Activated CD4-positive, alpha-beta memory T cell treated with anti-CD3 and anti-CD28 coated beads, Interleukin-2, amount 10 ng/mL, durations not matched to agents 7 days and 5 days (primary cell): ENCODE measurements at places on chromosomes 1 and 21.

DNA sequence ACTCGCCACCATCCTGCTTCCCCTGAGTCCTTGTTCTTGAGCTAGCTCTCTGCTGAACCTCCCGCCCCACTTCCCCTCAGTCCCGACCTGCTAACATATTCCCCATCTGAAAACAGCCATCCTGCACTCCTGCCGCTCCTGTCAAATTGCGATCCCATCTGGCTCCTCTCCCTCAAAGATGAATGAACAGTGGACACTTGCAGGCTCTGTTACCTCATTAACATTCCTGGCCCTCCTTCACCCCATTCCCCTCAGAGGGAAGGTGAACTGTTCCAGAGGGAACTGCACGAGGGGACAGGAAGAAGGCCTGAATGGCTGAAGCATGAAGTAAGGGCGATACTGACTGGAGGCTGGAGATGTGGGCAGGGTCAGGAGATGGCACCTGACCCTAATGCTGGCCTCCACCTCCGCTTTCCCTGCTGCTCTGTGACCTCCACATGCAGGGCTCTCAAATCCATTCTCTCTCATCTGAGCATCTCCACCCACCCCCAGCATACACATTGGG lies 7.4 kb upstream of the CELSR2 start:
- DNase-seq = no peak

DNA sequence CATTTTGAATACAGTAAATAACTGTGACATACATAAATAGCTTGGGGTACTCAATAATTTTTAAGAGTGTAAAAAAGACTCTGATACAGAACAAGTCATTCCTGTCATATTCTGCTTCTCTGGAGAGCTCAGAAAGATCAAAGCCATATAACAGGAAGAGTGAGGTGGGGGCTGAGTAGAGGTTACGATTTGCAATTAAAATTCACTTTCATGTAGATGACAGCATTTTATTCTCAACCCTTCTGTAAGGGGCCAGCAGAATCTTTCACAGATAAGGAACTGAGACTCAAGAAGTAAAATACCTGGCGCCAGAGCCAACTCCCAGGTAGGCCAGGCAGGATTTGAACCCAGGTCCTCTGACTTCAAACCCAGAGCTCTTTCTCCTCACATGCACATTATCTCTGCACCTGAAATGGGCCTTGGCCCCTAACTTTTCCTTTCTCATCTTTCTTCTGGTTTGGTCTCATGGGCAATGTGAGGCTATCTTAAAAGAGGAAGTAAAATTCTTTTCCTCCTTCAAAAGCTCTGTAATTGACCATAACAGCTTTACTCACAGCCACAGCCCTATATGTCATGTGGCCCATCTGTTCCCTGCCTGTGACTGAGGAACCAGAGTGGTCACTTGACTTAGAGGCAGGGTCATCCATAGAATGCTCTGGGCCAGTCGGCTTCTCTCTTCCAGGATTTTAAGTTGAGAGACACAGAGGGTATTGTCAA lies 80.9 kb upstream of the SYT6 start:
- DNase-seq = no peak

DNA sequence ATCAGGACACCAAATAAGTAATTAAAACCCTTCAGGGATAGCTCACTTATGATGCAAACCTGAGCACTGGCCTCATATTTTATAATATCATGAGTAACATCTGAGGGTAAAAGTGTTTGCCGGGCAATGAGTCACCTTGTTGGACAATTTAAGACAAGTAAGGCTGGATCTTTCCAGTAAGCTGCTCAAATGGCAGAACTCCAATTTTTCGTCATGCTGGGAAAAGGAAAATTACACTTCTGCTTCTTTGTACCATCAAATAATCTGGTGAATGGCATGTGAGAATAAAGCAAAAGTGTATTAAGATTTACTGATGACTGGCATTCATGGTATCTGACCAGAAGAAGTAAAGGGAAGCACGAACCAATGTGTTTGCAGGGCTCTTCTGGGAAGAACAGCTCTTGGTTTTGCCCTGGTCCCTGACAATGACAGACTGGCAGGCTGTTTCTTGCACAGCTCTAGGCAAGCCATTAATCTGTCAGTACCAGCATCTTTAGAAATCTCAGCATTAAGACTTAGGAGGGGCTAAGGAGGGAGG lies 392.2 kb downstream of the VAV3 start:
- DNase-seq = no peak

DNA sequence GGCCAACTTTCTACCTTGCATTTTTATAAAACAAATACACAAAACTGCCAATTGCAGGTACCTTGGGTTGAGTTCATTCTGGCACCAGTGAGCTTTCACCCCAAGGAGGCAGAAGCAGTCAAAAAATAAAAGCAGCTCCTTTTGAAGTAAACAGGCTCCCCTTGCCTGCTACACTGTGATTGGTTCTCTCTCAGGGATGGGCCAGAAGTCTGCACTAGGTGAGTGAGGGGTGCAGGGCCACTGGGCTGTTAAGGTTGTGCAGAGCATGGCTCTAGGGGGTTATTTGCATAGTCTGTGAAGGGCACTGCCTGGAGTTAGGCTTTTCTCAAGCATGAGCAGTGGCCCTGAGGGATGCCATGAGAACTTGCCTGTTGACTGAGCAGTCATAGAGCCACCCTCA lies 39.1 kb downstream of the AKNAD1 start:
- no peak for DNase-seq
